Thoracic aorta endothelial cell (primary cell): ENCODE measurements at places on chromosomes 1 and 21. TPM values are rescaled to one million over a fixed set of nuclear protein-coding genes. Genes with fewer than 3 reads are reported as not detected.

The VHLL gene
- not detected in 2 replicates for total RNA-seq

The ACTL8 gene
- not detected in 2 replicates for total RNA-seq

The NR5A2 gene
- total RNA-seq, result 11.3 and 27.8 TPM in 2 replicates

The CLCC1 gene
- total RNA-seq, result 31.8 and 36.2 TPM in 2 replicates

The STYXL2 gene
- not detected in 2 replicates for total RNA-seq

The MYOG gene
- not detected in 2 replicates for total RNA-seq

The ATP6V1G3 gene
- not detected in 2 replicates for total RNA-seq
